H7 (cell line): ENCODE measurements at places on chromosomes 1 and 21.

GRCh38 chr1:22636353-22636752 lies at the start of gene C1QA:
C1QA (plus strand) TSS chr1:22636628; CDS start chr1:22637617, 989 bp downstream.
- DNase-seq = no peak

DNA sequence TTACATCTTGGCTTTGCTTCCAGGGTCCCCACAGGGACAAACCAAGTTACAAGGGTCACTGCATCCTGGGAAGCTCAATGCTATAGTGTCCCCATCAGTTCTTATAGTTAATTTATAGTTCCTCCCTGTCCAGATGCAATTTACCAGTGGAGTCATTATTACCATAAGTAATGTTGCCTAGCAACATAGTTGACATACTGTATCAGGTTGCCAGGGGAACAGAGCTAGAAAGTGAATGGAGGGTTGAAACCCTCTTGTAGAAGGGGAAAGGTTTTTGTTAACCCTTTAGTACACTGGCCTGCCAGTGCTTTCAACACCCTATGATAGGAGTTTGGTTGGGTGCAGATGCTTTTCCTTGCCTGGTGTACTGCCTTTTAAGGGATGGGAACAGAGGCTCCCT lies 34.3 kb upstream of the TTC4 start:
- DNase-seq = peak; percentile 64

GRCh38 chr1:100810360-100810759 lies 84.3 kb downstream of the EXTL2 start:
- DNase-seq = no peak

DNA sequence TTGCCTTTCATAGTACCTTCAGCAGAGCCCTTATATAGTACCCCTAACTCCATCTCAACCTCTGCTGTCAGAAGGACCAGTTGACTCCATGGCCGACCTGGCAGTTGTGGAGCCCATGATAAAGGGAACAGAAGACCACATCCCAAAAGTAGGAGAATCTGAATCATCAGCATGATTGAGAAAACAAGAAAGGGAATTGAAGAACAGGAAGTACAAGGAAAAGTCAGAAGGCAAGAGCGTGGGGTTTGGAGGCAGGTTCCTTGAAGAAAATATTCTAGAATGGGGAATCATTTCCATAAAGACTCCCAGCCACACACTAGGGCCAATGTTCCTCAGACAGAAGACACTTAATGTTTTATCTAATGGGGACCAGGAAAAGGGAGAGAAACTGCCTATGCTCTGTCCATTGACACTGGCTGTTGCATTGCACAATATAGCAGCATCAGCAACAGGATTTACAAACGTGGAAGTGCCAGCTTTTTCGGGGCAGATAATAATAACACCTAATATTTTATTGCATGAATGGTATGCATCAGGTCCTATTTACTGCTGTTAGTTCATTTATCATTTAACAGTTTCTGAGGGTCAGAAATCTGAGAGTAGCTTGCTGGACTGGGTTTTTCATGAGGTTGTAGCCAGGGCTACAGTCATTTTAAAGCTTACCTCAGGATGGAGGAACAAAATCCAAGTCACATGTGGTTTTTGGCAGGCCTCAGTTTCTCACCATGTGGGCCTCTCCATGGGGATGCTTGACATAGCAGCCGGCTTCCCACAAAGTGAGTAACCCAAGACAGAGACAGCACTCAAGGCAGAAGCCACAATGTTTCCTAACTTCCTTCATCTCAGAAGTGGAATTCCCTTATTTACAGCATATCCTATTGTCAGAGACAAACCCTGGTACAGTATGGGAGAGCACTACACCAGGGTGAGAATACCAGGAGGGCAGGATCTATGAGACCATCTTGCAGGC lies 483.4 kb downstream of the PLPP3 start:
- DNase-seq = no peak

GRCh38 chr1:119114786-119115185 lies 25.7 kb downstream of the WARS2 start:
- DNase-seq = no peak

DNA sequence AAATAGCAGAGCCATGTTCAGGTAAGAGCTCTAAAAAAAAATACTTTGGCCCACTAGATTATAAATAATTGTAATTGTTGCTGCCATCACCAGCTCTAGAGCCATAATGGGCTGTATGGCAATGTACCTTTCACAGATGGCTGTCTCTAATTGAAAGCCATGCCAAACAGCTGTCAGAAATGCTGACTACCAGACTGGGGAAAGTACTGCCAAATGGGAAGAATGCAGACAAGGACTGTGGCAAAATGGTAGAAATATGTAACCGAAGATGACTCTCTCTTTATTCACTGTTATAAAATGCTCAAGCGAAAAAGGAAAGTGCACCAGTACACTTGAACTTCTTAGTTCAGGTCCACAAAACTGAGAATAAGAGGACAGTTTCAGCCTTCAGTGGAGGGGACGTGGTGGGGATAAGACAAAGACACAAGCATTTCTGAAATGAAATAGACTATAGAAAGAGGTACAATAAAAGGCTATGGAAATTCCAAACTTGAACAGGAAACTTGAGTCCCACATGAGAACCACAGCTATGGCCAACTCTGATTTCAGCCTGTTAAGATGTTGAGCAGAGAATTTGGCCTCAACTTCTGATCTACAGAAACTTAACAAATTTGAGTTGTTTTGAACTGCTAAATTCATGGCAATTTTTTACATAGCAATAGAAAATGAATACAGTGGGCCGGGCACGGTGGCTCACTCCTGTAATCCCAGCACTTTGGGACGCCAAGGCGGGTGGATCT lies 46.5 kb upstream of the LPGAT1 start:
- no peak for DNase-seq

GRCh38 chr1:162070825-162071224 lies 1.3 kb downstream of the NOS1AP start:
- peak; percentile 42 for DNase-seq
